ENCODE measurements at places on chromosomes 6 and 20.

DNA sequence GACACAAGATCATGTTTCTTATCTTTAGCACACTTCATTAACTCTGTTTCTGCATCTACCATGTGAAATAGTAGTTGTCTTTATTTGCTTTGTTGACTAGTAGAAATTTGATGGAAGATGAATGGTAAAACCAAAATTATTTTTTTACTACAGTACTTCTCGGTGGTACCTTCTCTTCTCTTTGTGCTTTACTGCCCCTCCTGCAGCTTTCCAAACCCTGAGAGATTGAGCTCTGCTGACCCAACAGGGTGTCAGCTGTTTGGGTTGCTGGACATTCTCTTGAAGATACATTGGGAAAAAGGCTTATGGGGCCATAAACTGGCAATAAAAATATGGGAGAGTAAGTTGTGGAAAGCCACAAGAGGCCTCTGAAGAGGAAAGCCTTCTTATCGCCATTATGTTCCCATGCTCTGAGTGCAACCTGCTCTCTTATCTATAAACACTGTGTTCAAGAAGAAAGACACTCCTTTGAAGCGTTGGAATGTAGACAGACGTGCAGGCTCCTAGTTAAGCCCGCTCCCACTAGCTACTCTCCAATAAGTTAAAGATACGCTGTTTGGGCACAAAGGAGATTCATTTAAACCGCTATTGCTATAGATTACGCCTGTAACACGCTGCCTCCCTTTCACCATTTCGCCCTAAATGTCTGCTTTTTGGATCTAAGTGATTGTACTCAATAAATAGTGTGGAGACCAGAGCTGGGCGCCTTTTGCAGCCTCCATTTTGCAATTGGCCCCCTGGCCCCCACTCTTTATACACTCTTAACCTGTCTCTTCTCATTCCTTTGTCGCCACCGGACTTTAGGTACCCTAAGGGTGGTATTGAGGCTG lies 60.1 kb upstream of the PRSS16 start:
- no peak for DNase-seq

DNA sequence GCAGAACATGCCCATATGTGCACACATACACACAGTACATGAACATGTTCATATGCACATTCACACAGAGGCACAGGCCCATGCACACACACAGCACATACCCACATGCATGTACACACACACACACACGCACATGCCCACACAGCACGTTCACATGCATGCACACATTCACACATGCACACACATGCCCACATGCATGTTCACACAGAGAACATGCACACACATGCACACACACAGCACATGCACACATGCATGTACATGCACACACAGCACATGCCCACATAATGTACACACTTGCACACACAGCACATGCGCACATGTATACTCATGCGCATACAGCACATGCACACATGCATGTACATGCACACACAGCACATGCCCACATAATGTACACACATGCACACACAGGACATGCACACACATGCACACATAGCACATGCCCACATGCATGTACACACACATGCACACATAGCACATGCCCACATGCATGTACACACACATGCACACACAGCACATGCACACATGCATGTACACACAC lies 25.9 kb downstream of the RNASET2 start:
- DNase-seq = no peak

- no peak for DNase-seq
Observed at GRCh38 chr6:18368277-18369105, 18.7 kb upstream of the RNF144B start.

GRCh38 chr6:56625356-56625755 lies 17.3 kb downstream of the DST start:
- DNase-seq = no peak

DNA sequence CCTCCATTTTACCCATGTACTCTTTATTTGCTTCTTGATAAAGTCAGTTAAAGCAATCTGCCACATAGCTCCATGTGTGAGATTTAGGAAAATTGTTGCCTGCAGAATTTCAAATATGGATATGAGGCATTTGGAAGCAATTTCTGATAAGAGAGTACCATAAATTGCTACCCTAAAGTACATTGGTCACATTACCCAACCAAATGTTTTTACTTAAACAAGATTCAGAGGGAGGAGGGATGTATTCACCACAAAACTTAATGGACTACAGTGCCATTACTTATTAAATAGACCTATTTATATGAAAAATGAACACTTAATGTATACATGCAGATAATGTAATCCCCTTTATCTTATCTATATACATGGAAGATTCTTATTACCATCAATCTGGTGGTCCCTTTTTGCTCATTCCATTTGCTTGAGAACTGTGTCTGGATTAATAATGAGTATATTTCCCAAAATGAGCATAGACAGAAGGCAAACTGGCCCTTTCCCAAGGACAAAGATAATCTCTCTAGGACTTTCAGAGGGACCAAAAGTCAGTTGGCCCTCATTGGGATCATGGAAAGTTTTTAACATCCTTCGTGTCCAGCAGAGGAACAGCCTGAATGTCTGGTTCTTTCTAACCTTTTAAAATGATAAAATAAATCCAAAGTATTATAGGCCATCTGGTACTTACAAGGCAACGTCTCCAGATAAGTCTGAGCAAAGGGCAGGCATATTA lies 526.4 kb downstream of the CBLN4 start:
- DNase-seq = no peak

- DNase-seq = no peak
Observed at GRCh38 chr6:159695984-159696383, 2.9 kb upstream of the SOD2 start.

- DNase-seq = no peak
Observed at GRCh38 chr6:128252341-128253176, 267.8 kb downstream of the PTPRK start.

- no peak for DNase-seq
Observed at GRCh38 chr6:103081876-103082630, 1688.5 kb downstream of the GRIK2 start.

DNA sequence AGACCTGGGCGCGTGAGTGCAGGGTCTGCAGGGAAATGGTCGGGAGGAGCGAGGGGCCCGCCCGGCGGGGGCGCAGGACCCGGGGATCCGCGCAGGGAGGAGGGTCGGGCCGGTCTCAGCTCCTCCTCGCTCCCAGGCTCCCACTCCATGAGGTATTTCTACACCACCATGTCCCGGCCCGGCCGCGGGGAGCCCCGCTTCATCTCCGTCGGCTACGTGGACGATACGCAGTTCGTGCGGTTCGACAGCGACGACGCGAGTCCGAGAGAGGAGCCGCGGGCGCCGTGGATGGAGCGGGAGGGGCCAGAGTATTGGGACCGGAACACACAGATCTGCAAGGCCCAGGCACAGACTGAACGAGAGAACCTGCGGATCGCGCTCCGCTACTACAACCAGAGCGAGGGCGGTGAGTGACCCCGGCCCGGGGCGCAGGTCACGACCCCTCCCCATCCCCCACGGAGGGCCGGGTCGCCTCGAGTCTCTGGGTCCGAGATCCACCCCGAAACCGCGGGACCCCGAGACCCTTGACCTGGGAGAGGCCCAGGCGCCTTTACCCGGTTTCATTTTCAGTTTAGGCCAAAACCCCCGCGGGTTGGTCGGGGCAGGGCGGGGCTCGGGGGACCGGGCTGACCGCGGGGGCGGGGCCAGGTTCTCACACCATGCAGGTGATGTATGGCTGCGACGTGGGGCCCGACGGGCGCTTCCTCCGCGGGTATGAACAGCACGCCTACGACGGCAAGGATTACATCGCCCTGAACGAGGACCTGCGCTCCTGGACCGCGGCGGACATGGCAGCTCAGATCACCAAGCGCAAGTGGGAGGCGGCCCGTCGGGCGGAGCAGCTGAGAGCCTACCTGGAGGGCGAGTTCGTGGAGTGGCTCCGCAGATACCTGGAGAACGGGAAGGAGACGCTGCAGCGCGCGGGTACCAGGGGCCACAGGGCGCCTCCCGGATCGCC lies 54.2 kb upstream of the HLA-A start:
- peak; percentile 6 for DNase-seq

- DNase-seq = no peak
Observed at GRCh38 chr20:36010825-36011224, 42.4 kb downstream of the CNBD2 start.

- DNase-seq = no peak
Observed at GRCh38 chr20:21656308-21657067, 49.0 kb upstream of the PAX1 start.

GRCh38 chr6:50989123-50989522 lies 170.5 kb downstream of the TFAP2B start:
- DNase-seq = no peak

- DNase-seq = no peak
Observed at GRCh38 chr20:59780494-59781185, 152.8 kb downstream of the SYCP2 start.

GRCh38 chr6:68173616-68174015 lies 461.5 kb upstream of the ADGRB3 start:
- no peak for DNase-seq

DNA sequence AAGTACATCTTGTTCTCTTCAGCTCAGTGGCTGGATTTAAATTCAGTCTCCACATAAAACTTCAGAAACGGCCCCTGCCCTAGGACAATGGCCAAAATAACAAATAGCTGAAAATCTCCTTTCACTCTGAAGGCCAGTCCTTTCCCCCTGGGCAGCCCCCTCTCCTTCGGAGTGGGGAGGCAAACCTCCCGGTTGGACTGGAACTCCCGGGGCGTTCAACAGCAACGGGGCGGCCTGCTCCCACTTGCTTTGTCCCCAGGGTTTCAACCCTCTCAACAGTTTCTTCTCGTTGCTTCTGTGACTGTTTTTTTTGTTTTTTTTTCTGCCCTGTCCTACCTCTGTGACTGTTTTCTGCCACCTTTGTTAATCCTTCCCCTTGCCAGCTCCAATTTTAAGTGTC lies 102.6 kb upstream of the DUSP22 start:
- DNase-seq = no peak

GRCh38 chr6:28060405-28060804 lies 20.0 kb upstream of the ZNF165 start:
- no peak for DNase-seq

DNA sequence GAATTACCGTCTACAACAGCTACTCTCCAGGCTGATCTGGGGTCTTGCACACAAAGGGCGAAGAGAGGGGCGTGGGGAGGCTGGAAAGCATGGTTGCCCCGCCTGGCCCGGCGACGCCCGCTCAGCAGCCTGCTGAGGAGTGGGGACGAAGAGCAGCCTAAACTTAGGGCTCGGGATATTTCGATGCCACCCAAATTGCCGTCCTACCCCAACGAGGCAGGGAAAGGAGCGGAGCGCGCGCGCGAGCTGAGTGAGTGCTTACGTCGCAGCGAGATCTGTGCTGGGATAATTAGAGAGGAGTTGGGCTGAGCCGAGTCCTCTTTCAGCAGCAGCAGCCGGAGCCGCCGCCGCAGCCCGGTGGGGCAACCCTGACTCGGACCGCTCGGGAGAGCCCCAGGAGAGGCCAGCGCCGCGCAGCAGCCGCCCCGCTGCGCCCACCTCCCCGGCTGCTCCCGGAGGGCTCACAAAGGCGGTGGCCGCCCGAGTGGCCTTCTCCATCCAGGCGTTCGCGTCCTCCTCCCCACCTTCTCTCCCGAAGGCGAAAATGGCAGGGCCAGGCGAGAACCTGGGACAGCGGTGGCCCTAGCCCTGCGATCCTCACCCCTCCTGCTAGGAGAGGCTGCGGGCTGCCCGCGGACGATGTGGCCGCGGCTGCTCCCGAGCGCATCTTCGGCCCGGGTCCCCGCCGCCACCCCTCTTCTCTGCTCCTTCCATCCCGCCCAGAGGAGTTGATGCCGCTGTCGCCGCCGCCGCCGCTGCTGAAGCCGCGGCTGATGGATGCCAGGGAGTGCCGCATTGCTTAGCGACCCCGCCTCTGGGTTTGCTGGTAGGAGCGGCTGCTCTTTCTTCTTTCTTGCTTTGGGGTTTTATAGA lies at the start of gene CLVS2:
CLVS2 (plus strand) TSS at position 315 of the 873 bp plus-strand sequence. CDS start 1,543 bp downstream, outside the sequence.
- DNase-seq = peak; percentile 1

GRCh38 chr20:64101731-64102621 lies 5.4 kb downstream of the NPBWR2 start:
- DNase-seq = no peak

- no peak for DNase-seq
Observed at GRCh38 chr20:36094497-36094896, 60.0 kb upstream of the EPB41L1 start.

DNA sequence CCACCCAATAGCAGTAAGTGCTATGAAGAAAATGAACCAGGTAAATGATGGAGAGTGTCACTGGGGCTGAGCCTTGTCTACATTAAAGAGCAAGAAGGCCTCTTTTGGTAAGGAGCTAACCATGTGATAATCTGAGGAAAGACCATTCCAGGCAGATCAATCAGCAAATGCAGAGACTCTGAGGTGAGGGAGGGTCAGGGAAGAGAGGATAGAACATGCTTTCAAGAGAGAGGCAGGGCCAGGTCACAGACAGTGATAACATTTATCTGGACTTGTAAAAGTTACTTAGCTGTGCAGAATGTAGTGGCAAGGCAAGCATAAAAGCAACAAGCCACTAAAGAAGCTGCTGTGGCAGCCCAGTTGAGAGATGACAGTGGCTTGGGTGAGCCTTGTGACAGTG lies 197.3 kb downstream of the TASP1 start:
- no peak for DNase-seq

DNA sequence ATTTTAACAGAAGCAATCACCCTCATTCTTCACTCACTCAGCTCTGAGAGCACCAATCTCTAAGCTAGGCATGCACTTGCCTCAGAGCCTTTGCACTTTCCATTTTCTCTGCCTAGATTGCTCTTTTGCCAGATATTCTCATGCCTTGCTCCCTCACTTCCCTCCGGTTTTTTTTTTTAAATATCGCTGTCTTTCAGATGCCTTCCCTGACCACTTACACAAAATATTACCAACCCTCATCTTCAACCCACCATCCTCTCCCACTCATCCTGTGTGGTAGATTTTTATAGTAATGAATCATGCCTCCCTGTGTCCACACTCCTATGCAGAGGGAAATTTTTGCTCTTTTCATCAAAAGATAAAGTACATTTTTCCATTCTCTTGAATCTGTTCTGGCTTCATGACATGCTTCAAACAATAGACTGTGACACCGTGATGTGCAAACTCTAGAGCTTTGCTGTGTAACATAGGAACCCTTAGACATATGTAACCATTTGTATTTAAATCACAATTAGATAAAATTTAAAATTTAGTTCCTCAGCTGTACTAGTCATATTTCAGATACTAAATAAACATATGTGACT lies 437.1 kb downstream of the UTRN start:
- peak; percentile 5 for DNase-seq

GRCh38 chr6:64817525-64817924 lies 889.5 kb downstream of the EYS start:
- no peak for DNase-seq

All from brain microvascular endothelial cell (primary cell).